ENCODE measurements at places on chromosomes 3 and 15.

- DNase-seq, result no peak
These were observed 64.3 kb downstream of the TRIM42 start for GRCh38 chr3:140742116-140742515.

GRCh38 chr3:48661501-48662144, 1.1 kb downstream of the CELSR3 start:
- no peak for DNase-seq

- DNase-seq, result no peak
These were observed 307.2 kb downstream of the KCNH8 start for GRCh38 chr3:19455546-19455945.

GRCh38 chr3:124648551-124648950, 81.7 kb upstream of the UMPS start:
- no peak for DNase-seq

- DNase-seq, result no peak
These were observed 1.9 kb downstream of the LRIG1 start for GRCh38 chr3:66498687-66499621.

DNA sequence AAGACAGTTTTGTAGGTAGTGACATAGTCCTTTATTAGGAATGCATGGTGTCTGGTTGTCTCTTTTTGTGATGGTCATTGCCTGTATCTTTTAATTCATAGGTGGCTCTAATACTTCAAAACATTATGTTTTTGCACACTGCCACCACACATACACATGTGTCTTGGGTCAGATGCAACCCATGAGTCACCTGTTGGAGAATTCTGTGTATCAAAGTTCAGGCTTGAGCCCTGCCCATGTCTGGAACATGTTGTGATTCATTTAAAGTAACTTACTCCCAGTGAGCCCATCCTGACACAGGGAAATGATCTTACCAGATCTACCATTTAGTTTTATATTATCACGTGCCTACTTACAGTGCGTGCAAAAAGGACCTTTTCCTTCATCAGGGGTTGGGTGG, 142.7 kb downstream of the GHSR start:
- no peak for DNase-seq

DNA sequence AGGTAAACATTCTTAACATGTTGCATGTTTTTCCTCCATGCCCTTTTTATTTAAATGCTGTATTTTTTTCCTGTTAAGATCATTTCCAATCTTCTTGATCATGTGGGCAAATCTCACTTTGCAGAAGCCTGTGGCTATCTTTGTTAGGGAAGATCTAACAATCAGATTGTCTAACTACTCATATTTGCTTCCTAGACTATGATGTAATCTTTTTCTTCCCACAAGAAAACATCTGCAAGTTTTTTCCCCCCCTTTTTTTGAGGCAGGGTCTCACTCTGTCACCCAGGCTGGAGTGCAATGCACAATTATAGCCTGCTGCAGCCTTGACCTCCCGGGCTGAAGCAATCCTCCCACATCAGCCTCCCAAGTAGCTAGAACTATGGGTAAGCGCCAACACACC, 15.0 kb upstream of the LMOD3 start:
- DNase-seq, result no peak

DNA sequence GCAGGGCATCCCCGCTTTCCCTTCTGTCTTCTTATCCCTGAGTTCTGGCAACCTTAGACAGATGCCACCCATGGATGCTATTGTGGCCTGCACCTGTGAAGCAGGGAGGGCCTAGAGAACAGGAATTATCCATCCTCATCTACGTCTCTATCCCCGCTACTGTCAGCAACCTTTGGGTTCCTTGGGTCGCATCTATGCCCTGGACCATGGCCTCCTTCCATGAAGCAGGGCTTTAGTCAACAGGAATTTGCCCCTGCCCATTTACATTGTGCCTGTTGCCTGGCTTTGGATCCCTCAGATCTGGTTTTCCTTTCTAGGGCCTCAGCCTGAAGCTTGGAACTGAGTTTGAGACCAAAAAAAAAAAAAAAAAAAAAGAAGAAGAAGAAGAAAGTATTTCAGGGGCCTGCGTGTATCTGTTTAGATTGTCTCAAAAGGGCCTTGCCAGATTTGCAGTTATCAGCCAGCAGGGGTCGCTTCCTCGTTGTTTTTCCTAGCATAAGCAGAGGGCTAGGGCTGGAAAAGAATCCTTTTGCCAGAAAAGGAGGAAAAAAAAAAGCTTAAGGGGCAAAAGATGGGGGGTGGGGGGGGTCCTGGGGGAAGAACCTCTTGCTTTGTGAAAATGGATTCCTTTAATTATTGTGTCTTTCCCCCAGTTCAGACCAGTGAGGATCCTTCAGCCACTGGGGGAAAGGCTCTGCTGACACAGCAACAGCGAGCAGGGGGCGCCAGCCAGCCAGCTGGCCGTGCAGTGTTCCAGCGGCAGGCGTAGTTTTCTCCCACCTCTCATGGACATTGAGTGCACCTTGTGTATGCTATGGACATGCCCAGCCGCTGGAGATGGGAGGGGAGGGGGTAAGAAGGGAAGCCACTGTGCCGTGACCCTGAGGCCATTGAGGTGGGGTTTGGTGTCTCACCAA, 65.7 kb upstream of the ALDH1L1 start:
- DNase-seq, result peak; percentile 12

- no peak for DNase-seq
These were observed 155.5 kb downstream of the PLD1 start for GRCh38 chr3:171654809-171655208.

GRCh38 chr3:148873270-148873927, 8.3 kb downstream of the CPA3 start:
- no peak for DNase-seq

DNA sequence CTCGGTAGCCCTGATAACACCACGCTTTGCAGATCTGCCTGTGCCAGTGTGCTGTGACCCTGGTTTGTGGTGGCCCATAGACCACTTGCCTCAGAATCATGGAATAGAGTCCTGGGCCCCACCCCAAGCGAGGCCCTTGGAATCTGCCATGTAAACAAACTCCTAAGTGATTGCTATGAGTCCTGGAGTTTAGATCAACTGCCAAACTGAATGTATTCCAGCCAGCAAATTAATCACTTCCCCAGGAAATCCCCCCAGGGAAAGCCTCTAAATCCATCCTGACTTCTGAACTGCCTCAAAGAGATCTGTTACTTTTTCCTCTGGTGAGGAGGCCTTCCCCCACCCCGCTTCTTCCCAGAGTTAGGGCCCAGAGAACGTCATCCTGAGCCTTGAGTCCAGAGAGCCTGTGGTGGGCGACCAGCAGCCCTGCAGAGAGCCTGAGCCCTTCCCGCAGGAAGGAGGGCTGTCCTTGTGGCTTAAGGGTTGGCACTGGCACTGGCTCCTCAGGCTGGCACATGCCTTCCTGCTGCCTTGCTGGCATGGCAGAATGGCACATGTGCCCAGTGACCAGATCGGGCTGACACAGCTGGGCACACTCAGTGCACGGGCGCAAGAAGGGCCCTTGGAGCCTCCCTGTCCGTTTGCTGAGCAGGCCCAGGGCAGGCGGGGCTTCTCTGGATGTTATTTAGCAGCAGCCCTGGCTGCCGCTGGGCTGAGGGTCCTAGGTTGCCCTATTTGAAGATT, 50.6 kb upstream of the PLXNA1 start:
- DNase-seq, result no peak

DNA sequence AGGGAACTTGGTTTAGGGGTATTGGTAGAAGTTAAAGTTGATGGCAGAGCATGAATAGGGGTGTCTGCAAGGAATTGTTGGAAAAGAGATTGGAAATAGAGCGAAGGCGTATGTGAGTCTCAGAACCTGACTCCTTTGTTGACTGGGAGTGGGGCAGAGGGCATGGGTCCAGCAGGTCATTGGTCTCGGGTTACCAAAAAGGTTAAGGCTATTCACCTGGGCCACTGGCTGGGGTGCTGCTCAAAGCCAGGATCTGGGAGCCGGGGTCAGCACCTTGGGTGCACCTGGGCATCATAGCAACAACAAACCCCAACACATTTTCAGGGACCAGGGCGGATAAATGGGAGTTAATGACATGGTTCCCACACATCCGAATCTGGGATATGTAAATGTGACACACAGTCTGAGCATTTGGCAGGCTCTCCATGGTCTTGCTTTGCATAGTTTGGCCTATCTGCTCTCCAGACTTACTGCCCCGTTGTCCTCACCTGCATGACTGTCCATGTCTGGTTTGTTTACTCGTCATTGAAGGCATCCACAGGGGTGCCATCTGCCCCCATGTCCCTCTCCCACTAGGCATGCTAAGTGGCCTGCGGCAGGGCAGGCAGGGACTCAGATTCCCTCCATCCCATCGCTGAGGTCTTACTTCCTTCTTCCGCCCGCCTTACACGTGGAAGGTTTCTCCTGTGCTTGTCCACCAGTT, 10.1 kb downstream of the KLF13 start:
- no peak for DNase-seq

DNA sequence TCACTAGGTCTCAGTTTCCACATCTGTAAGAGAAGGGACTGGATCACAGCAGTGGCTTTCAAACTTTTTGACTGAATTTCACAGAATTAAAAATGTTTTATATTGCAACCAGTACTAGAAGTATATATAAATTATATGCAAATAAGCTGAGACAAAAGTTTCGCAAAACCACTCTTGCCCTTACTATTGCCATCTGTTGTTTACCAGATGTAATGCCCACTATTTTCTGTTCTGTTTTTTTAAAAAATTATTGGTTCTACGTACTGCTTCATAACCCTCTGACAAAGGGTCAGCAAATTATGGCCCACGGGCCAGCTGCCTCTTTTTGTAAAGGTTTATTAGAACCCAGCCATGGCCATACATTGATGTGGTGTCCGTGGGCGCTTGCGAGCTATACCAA, 44.8 kb downstream of the PDIA5 start:
- DNase-seq, result no peak

DNA sequence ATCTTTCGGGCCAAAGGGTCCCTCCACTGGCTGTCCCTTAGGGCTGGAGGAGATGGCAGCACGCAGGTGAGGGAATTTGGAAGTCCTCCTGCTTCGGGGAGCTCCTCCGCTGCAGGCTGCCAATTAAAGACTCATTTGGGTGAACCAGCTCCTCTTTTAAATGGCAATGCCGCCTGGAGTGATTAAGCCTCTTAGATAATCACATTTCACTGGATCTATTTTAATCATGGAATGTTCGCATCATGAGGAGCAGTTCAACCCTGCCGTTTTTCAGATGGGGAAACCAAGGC, 117.9 kb downstream of the LIPC start:
- no peak for DNase-seq

GRCh38 chr3:107268469-107268868, 108.8 kb upstream of the CCDC54 start:
- DNase-seq, result no peak

GRCh38 chr15:77015646-77016320, 20.9 kb downstream of the PSTPIP1 start:
- DNase-seq, result no peak

DNA sequence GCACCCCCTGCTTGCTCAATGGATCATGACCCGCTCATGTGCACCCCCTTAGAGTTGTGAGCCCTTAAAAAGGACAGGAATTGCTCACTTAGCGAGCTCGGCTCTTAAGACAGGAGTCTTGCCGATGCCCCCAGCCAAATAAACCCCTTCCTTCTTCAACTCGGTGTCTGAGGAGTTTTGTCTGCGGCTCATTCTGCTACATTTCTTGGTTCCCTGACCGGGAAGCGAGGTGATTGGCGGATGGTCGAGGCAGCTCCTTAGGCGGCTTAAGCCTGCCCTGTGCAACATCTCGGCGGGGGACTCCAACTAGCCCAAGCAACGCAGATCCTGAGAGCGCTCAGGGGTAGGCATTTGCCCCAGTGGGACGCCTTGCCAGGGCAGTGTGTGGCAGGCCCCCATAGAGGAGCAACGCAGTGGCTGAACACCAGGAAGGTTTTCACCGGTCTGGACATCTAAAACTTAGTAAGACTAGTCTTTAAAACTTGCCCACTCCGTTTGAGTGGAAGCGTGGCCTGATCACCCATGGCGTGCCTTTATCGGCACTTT, 9.5 kb downstream of the SLCO2A1 start:
- DNase-seq, result no peak

DNA sequence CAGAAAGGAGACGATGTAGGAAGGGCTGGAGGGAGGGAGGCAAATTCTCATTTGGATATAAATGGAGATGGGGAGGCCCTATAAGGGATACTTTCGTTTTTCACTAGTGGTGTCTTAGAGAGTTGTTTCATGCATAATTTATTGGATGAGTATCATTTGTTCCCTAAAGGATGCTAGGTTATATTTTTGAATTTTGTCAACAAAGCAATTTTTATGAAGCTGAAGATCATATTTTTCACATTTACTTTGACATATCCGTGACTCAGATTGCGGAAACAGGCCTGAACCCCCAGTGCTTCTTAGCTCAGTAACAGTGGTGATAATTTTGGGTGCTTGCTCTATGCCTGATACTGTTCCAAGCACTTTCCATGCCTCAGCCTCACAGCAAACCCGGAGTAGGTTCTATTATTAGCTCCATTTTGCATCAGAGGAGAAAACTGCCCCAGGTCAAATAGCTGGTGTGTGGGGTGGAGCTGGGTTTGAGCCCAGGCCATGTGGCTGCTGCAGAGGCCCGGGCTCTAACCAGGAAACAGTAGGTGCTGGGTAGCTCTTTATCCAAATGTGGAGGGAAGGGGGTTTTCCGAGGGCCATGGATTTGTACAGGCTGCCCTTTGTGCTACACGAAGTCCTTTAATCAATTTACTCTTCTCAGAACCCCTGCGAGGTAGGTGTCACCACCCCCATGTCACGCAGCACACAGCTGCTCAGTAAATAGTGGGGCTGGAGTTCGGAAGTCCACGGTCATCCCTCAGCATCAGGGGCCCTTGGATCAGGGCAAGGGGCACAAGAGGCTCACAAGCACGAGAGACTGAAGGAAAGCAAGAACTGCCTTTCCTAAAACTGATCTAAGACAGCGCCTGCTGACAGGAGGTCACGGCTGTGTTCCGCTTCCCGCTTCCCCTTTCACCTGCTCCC, 99.1 kb downstream of the SLC49A4 start:
- DNase-seq, result no peak

DNA sequence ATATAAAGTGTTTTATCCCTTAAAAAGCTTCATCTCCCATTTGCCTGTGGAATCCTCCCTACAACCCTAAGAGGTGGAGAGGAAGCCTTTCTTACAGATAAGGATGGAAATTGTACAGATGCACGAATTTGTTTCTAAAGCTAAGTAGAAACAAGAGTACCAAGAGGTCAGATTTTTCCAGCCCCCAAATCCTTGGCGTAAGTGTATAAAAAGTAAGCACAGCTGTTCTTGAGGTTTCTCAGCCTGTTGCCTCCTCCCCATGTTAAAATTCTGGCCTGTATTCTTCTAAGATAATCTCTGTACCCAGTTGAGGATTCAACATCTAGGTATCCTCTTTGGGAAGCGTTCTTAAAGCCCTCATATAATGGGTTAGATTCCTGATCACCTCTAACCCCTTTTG, 34.9 kb downstream of the RAB7A start:
- no peak for DNase-seq

DNA sequence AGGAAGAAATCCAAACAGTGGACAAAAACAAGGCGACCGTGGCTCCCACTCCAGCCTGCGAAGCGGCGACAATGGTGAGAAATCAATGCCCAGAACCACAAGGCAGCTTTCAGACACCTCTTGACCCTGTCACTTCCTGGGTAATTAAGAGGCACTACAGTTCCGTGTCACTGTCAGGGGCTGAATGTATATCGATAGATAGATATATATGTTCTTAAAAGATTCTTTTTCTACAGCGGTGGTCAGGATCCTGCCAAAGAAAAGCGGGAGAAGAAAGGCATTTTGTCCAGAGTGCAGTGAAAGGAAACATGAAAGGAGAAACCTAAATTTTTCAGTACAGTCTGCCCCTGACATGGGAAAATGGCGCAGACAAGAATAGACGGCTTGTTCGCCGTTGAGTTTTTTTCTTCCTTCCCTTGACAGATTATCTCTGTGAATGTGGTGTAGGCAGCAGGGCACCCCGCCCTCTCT, 56.2 kb upstream of the HES1 start:
- no peak for DNase-seq

Data from NCI-H1092 (cell line).